Right cardiac atrium (tissue), 5 donors: ENCODE measurements at places on chromosomes 1 and 21. TPM values are rescaled to one million over a fixed set of nuclear protein-coding genes. Genes with fewer than 3 reads are reported as not detected.

YTHDF2 gene
- total RNA-seq = 34.5 TPM

SETD4 gene
- 8.4 TPM for total RNA-seq

FAM78B gene
- 3.9 TPM for total RNA-seq

DNA sequence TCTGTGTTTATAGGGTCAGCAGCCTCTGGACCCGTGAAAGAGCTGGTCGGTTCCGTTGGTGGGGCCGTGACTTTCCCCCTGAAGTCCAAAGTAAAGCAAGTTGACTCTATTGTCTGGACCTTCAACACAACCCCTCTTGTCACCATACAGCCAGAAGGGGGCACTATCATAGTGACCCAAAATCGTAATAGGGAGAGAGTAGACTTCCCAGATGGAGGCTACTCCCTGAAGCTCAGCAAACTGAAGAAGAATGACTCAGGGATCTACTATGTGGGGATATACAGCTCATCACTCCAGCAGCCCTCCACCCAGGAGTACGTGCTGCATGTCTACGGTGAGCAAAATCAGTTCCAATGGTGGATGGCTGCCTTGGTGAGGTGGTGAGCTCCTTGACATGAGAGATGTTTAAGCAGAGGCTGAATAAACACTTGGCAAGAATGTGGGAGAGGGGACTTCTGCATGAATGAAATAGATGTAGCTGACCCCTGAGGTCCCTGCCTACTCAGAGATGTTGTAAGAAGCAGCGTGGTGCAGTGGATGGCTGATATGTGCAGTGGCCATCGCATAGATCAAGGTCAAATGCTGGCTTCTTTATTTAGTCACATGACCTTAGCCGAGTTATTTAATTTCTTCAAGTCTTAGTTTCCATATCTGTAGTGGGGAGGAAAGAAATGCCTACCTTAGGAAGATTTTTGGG, 9.3 kb downstream of the SLAMF7 start:
- no peak for DNase-seq

DNA sequence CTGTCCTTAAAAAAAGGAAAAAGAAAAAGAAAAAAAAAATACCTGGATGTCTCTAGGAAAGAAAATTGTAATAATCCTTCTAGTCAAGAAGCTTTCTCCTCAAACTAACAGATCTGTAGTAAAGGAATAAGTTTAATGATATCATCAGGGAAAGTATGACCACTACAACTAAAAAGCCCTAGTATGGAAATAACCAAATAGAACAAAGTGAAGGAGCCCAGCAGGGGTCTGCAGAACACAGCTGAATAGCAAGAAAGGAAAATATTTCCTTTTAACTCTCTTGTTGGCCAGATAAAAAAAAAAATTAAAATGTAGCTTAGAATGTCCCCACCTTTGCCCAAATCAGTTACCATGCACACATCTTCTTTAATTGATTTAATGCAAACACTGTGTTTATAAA, 43.2 kb downstream of the PRRX1 start:
- DNase-seq = no peak

GRCh38 chr1:168114845-168115244, 21.9 kb downstream of the GPR161 start:
- no peak for DNase-seq

DNA sequence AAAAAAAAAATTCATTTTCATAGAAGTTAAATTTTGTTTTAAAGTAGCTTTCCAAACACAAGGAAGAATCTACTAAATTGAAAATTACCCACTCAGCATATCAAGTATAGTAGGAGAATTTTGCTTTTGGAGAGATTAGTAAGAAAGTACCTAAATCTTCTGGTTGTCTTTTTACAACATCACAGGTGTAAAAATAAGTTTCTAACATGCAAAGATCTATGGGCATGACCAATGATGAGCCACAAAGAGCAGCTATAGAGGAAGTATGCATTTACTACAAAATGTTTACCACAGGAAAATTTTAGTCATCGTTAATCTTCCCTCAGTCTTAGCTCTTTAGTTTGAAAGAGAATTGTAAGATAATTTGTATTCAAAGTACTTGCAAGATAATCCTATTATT, 28.1 kb downstream of the ANGPTL3 start:
- no peak for DNase-seq

- no peak for DNase-seq
Measured at GRCh38 chr1:208418667-208419066, 174.5 kb upstream of the PLXNA2 start.

- no peak for DNase-seq
Measured at GRCh38 chr1:222948079-222948478, 133.2 kb downstream of the DISP1 start.

GRCh38 chr1:225111000-225111399, 181.5 kb downstream of the DNAH14 start:
- DNase-seq = no peak

DNA sequence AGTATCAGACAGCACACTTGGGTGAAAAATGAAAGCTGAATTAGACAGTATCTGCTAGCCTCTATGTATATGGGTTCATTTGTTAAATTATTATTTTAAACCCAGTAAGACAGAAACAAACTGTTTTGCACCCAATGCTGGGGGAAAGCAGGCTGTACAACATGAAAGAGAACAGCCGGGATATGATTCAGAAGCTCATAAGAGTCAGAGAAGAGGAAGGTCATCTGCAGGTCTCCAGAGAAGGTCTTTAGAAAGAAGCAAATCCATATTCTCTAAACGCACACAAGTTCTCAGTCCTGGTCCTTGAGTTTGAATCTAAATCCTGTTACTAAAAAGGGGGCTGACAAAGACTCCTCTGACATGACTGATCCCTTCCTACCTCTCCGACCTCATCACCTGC, 155.1 kb downstream of the SIPA1L2 start:
- DNase-seq = no peak

GRCh38 chr1:246454655-246455054, 52.4 kb downstream of the SMYD3 start:
- no peak for DNase-seq

DNA sequence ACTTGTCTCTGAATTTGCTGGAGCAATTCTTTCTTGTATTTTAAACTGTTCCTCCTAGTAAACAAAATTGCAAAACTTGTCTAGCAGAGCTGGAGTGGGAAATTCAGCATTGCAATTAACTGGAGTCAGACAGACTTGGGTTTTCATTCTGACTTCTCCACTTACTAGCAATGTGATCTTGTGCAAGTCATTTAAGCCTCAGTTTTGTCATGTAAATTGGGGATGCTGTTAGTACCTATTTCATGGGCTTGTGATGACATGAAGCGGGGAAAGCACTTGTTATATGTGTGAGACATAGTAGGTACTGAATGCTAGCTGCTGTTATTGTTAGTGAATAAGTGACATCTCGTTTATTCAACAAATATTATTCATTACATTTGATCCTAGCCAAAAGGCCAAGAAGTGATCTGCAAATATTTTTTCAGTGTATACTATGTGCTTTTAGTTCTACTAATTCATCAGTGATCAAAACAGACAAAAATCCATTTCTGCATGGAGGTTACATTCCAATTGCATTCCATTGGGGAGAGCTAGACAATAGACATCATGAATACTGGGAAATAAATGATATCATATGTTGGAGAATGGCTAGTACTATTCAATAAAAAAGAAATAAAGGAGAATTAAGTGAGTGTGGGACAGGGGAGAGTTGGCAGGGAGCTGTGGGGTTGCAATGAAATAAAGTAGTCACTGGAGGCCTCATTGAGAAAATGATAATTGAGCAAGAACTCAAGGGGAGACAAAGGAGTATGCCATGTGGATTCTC, 47.1 kb downstream of the CACHD1 start:
- no peak for DNase-seq

GRCh38 chr1:184222652-184223052, 164.2 kb upstream of the C1orf21 start:
- DNase-seq = peak; percentile 37
